ENCODE measurements at places on chromosomes 2 and 18.

DNA sequence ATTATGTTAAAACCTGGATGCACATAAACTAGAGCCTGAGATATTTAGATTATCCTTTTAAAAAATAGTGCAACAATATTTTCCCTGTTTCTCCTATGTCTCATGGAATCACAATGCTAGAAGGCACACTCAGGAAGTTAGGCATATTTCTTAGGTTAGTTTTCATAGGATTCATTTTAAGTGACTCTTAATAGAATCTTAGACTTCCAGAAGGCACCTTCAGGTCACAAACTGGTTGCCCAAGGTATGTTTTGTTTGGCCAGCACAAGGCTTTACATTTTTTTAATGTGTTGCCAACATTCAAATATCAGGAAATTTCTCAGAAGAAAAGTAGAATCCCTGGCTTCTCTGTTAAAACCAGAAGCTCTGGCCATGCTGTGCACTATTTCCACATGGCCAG is 129.3 kb downstream of the LNPK start:
- DNase-seq: no peak

DNA sequence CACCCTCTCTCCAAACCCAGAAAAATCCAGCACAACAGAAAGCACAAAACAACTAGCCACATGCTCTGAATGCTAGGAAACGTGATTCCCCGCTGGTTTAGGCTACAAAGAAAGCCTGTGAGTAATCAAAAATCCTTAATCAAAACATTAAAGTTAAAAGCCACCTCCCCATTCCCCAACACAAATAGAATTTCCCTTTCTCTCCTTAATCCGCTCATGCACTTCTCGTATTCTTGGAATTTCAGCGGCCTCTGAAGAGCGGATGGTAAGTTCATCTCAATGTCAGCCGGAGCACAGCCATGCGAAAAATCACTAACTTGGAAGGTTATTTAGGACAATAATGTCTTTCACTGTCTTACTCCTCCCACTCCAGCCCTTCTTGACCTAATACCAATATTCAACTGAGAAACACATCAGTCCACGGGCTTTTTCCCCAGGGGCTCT is 126.7 kb downstream of the OSBPL1A start:
- no peak for DNase-seq

DNA sequence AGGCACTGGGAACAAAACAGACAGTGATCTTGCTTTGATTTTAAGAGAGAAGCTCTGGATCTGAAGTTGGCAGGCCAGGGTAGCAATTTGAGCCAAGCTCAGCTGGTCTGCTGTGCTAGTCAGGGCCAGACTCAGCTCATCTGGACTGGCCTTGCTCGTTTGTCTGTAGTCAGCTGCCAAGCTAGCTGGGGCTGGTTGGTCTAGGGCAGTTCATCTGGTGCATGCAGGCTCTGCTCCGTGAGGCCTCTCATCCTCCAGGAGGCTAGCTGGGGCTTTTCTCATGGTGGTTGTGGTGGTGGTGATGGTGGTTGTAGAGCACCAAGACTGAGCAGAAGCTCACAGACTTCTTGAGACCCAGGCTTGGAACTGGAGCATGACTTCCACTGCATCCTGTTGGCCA is 10.3 kb downstream of the FBLN7 start:
- no peak for DNase-seq

DNA sequence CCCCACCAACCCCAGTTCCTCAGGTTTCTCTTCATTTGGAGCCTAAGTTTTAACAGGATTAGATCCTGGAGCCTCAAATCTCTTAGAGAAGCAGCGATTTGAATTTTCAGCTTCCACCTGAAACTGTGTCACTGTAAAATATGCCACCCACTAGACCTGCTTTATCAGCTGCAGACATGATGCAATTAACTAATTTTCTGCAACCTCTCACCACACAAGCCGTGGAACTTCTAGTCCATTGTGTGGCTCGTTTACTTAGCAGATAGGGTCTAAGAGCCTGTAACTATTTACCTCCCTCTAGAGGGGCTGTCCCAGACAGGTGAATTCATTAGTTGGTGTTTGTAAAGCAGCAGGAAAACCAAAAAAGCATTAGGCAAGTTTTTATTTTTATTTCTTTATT is 31.6 kb upstream of the FZD5 start:
- DNase-seq: no peak

- DNase-seq: no peak
Measured at GRCh38 chr2:6202756-6203155, 510.6 kb downstream of the SOX11 start.

DNA sequence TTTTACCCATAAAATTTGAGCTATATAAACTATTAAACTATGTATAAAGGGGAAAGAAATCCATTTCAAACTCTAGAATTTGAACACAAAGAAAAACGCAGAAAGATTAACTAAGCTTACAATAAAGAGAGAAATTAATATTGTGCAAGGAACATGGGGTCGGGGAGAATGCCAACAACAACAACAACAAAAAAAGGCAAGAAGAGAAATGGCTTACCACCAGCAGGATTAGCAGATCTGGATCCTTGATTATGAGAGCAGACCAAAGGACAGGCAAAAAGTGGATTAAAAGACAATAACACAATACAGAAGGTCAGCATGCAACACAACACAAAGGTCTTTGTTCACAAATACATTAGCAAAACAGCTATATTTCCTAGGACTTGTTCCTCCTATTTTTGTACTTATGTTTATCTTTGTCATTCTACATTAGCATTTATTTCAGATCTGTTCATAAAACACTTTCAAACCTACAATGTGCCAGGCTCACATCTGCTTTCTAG is 103.4 kb upstream of the RNU4ATAC start:
- no peak for DNase-seq

DNA sequence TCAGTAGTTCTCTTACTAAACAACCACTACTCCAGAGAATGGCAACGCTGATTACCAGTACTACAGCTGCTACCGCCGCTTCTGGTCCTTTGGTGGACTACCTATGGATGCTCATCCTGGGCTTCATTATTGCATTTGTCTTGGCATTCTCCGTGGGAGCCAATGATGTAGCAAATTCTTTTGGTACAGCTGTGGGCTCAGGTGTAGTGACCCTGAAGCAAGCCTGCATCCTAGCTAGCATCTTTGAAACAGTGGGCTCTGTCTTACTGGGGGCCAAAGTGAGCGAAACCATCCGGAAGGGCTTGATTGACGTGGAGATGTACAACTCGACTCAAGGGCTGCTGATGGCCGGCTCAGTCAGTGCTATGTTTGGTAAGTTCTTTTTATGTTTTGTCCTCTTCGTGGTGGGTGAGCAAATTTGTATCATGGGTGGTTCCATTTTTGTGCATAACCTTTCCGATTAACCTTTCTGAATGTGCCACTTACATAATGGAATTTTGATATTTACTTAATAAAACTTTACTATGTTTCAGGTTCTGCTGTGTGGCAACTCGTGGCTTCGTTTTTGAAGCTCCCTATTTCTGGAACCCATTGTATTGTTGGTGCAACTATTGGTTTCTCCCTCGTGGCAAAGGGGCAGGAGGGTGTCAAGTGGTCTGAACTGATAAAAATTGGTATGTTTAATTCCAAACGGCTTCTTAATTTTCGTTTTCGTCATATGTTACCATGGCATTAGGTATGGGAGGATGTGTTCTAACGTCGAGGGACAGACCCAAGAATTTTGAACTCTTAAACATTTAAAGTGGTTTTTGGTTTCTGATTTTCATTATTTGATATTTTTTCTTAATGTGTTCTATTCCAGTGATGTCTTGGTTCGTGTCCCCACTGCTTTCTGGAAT is 1.3 kb downstream of the SLC20A1 start:
- peak; percentile 27 for DNase-seq

- no peak for DNase-seq
Measured at GRCh38 chr2:196486146-196486545, 153.4 kb upstream of the CCDC150 start.

DNA sequence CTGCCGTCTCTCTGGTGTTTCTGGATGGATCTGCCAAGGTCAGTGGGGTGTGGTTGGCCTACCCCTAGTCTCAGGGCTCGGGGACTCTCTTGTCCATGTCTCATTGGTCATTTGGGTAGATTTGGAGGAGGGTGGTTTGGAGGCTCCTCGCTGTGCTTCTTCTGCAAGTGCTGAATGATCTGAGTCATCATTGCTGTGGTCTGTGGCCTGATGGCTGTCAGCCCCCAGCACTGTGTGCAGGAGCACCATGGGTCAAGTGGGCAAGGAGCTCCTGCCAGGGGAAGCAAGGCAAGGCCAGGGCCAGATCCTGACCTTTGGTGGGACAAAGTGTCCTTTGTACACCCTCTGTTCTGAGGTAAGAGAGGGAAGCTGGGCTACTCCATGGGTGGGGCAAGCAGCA is 221.8 kb downstream of the FHOD3 start:
- DNase-seq: no peak

- no peak for DNase-seq
Measured at GRCh38 chr2:59249441-59250306, 1008.5 kb upstream of the FANCL start.

- DNase-seq: no peak
Measured at GRCh38 chr2:158394453-158394852, 62.1 kb downstream of the CCDC148 start.

DNA sequence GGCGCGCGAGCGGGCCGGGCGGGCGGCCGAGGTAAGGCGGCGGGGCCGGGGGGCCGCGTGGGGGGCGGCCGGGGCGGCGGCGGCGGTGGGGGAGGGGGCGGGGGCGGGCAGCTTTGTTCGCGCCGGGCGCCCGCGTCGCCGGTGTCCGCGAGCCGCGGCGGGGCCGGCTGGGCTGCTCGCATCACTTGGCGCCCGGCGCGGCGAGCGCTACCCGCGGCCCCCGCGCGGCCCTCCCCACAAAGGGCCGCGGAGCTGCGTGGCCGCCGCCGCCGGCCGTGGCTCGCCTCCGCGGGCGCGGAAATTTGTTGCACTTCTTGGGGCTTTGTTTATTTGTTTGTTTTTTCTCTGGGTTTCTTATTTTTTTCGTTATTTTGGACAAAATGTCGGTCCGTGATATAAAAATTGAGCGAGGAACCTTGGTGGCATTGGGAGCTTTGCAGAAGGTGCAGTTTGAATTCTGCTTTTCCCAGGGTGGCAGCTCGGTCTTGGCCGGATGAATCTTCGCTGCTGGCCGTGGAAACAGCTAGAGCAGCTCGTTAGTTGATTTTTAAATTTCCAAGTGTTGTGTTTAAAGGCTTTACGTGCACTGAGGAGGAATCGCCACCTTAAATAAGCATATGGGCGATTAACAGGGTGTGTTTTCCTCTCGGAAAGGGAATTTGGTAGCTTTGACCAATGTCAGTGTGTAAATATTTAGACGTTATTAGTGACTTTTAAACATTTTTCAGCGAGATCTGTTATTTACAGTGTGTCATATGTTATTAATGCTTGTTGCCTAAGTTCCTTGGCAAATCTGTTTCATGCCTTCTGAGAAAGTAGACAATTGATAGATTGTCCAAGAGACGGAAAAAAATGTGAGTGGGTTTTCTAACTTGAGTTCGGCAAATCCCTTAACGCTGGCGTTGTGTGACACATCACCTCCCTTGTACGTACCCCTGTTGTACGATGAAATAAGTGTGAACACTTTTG is 822 bp downstream of the UBE2E3 start:
- DNase-seq: peak; percentile 54

- no peak for DNase-seq
Measured at GRCh38 chr2:16855183-16855582, 189.5 kb upstream of the CYRIA start.

GRCh38 chr2:240925568-240926515 is 19.7 kb downstream of the CROCC2 start:
- no peak for DNase-seq

DNA sequence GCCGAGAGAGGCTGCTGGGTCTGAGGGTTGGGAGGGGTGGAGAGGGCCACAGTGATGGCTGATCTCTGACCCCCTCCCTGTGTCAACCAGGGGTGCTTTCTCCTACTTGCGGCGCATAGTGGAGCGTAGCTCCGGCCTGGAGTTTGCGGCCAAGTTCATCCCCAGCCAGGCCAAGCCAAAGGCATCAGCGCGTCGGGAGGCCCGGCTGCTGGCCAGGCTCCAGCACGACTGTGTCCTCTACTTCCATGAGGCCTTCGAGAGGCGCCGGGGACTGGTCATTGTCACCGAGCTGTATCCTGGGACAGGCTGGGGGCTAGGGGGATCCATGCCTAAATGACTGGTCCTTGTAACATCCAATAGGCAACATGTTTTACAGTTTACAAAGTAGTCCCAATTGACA is 20.9 kb upstream of the GMPPA start:
- DNase-seq: no peak

GRCh38 chr2:26000561-26001082 is 18.3 kb upstream of the KIF3C start:
- no peak for DNase-seq

DNA sequence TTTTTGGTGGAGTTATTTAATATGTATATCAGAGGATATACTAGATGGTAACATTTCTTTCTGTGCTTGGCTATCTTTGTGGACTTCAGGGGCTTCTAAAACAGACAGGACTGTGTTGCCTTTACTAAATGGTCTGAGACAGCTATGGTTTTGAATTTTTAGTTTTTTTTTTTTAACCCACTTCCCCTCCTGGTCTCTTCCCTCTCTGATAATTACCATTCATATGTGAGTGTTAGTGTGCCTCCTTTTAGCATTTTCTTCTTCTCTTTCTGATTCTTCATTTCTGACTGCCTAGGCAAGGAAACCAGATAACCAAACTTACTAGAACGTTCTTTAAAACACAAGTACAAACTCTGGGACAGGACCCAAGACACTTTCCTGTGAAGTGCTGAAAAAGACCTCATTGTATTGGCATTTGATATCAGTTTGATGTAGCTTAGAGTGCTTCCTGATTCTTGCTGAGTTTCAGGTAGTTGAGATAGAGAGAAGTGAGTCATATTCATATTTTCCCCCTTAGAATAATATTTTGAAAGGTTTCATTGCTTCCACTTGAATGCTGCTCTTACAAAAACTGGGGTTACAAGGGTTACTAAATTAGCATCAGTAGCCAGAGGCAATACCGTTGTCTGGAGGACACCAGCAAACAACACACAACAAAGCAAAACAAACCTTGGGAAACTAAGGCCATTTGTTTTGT is 52.7 kb downstream of the SMAD4 start:
- DNase-seq: no peak

DNA sequence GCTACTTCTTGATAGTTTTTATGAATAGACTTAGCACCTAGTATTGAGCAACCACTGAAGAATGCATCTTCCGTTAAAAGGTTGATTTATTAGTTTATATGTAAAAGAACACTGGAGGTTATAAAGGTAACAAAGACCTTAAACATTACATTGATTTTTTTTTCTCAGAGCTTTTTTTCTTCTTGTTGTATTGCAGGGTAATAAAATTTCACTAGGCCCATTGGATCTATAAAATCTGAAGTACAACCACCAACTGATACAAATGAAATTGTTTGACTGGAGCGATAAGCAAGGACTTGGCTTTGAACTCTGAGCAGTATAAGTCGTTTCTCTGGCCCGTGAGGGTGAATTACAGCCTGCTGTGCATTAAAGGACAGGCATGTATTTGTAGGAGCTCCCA is 344.0 kb downstream of the LRRTM1 start:
- no peak for DNase-seq

GRCh38 chr2:238601433-238602222 is 174.9 kb downstream of the ASB1 start:
- no peak for DNase-seq

DNA sequence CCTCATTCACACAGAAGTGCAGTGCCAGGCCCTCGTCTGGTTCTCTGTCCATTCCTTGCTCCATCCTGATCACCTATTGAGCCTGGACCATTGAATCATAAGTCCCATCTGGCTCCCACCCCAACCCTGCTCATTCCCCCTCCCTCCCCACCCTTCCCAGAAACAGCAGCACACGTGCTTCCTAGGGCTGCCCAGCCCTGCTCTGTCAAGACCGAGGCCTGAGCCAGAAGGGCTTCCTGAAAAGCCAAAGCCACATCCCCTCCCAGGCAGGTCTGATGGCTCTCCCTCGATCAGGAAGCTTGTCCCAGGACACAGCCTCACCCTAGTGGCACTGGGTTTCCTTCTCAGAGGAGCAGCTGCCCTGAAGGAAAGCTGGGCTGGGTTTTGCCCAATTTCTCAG is 79.8 kb upstream of the FZD7 start:
- no peak for DNase-seq
